Suppressor macrophage (primary cell): ENCODE measurements at places on chromosomes 1 and 21.

- peak; percentile 34 for DNase-seq
Measured at GRCh38 chr1:226558036-226558650, 9.6 kb downstream of the STUM start.

DNA sequence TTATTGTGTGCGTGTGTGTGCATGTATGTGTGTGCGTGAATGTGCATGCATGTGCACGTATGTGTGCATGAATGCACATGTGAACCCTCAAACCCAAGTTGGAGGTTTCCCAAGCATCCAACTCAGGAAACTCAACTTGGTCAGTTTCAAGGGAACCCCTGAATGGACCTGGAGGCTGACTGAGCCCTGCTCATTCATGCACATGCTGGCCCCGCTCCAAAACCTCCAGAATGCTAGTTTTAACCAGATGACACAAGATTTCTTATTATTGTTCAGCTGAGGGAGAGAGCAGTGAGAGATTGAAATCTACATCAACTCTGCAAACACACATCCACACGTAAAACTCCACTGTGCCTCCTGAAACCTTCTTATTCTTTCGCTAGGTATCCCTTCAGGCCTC is 104.4 kb downstream of the OMA1 start:
- no peak for DNase-seq

GRCh38 chr1:64121766-64122385 is 81.5 kb upstream of the UBE2U start:
- DNase-seq = no peak

DNA sequence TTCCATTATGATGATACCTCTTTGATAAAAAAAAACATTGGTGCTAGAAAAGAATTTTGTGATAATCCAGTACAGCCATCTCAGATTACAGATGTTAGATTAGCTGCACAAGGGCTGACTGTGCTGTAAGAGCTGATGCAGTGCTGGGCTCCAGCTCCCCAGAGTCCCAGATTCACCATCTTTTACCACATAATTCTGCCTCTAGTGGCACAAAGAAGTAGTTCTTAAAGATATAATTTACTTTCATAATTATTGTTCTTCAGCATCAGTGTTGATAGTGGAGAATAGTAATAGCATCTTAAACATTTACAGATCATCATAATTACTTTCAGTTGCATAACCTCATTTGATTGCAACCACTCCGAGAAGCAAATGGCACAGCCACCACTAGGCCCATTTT is 262.1 kb downstream of the BRINP2 start:
- DNase-seq = no peak

DNA sequence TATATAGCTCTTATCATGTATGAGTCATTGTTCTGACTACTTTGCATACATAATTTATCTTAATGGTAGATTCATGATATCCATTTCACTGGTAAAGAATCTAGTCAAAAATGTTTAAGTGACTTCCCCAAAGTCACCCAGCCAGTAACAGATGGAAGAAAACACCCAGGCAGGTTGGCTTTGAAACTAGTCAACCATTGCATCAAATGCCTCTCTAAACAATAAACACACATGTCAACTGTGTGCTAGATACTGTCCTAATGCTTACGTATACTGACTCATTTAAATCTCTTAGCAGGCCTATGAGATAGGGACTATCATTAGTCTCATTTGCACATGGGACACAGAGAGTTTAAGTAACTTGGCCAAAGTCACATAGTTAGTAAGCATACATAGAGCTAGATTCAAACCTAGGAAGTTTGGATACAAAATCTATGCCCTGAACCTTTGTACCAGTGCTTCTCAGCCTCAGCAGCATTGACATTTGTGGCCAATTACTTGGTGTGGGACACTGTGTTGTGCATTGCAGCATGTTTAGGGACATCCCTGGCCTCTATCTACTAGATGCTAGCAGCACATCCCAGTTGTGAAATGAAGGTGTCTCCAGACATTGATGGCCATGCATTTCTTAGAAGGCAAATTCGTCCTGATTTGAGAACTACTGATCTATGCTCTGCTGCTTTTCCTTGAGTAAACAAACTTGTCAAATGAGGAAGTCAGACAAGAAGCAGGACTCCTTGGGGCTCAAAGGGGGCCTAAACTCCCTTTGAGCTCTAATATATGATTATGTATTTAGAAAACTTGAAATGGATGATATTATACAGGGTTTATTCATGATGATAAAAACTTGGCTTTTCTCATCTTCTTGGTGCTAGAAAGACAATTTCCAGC is 316.3 kb downstream of the KCNH1 start:
- DNase-seq = no peak

DNA sequence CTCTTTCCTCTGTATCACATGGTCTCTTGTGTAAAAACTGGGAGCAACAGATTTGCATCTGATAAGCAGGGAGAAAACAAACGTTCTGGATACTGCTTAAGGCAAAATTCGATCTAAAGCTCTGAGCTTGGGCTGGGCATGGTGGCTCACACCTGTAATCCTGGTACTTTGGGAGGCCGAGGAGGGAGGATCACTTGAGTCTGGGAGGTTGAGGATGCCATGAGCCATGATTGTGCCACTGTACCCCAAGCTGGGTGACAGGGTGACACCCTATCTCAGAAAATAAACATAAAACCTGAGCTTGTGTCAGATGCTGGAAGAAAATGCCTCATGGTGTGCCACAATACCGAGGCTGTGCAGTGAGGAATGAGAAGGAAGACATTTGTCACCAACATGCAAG is 73.9 kb downstream of the SCCPDH start:
- DNase-seq = no peak

DNA sequence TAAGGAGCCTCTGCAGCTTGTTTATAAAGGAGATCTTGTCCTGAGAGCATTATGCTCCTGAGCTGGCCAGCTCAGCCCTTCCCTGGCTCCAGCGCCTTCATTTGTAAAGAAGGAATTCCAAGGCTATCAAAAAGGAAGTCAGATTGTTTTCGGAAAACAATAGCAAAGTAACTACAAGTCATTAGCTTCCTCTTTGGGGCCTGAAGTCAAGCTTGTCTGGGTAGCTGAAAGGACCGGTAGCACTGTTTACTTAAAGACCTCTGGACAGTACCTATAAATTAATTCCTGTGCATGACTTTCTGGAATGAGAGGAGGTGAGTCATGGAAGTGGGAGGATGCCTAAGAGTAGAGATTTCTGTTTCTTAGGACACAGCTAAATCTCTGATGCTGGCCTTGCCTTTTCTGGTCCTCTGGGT is 20.7 kb upstream of the GJA5 start:
- DNase-seq = no peak

- DNase-seq = no peak
Measured at GRCh38 chr1:67977756-67978155, 72.7 kb downstream of the DIRAS3 start.

- DNase-seq = no peak
Measured at GRCh38 chr1:232248276-232248820, 381.6 kb downstream of the SIPA1L2 start.

DNA sequence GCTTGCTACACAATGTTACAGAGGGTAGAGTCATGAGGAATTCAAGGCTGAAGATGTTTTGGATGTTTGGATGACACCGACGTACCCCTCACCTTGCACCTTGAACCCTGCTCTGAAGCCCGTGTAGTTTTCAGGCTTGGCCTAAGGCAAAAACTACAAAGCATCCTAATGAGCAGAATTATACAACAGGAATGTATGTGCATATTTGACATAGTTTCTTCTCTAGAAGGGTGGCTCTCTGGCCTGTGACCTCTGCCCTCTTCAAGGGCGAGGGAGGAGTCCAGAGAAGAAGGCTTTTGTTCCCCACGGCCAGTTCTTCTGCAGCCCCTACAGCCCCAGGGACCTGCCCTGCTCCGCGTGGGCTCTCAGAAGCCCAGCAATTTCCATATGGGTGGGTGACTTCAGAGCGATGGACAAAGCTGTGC is 43.3 kb downstream of the L1TD1 start:
- no peak for DNase-seq

GRCh38 chr1:17207046-17207445 is 2.1 kb downstream of the PADI1 start:
- peak; percentile 86 for DNase-seq
